ENCODE measurements at places on chromosomes 12 and 14.

- no peak for DNase-seq
Measured at GRCh38 chr14:53147208-53147607, 5.9 kb downstream of the DDHD1 start.

GRCh38 chr14:72597252-72598233 lies 296.4 kb downstream of the DPF3 start:
- no peak for DNase-seq

- no peak for DNase-seq
Measured at GRCh38 chr14:58966997-58967396, 221.5 kb upstream of the DAAM1 start.

DNA sequence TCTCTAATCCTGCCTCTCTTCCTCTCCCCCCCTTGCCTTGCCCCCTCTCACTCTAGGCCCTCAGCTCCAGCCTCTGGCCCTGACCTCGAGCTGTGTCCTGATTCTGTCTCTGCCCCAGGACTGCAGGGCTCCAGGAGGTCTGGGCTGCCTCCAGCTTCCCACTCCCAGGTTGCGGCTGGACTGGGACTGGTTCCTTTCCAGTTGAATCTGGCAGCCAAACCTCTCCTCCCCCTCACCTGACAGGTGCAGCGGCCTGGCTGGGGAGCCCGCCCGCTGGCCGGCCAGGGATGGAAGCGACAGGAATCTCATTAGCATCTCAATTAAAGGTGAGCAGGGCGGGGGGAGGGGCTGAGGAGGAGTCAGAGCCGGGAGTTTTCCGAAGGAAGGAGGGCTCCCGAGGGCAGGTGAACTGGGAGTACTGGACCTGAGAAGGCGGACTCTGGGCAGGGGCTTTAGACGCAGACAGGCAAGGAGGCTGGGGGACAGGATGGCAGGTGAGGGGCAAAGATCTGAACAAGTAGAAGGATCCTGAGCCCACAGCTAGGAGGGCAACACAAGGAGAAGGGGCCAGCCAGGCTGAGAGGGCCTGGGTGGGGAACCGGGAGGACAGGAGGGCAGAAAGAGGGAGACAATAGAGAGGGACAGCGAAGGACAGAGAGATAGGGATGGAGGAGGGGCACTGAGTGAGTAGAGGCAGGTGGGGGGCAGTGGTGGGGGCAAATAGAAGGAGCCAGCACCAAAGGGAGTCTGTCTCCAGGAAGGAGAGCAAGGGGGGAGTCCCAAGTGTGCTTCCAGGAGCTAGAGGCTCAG lies at the start of gene SCNN1A:
Gene SCNN1A (minus strand): TSS at position 295 of the 810 bp plus-strand sequence. CDS start 780 bp downstream, outside the sequence.
- no peak for DNase-seq

- no peak for DNase-seq
Measured at GRCh38 chr14:93346926-93347721, at the start of gene COX8C. Gene COX8C (plus strand): TSS chr14:93347182. CDS start chr14:93347269, 87 bp downstream.

DNA sequence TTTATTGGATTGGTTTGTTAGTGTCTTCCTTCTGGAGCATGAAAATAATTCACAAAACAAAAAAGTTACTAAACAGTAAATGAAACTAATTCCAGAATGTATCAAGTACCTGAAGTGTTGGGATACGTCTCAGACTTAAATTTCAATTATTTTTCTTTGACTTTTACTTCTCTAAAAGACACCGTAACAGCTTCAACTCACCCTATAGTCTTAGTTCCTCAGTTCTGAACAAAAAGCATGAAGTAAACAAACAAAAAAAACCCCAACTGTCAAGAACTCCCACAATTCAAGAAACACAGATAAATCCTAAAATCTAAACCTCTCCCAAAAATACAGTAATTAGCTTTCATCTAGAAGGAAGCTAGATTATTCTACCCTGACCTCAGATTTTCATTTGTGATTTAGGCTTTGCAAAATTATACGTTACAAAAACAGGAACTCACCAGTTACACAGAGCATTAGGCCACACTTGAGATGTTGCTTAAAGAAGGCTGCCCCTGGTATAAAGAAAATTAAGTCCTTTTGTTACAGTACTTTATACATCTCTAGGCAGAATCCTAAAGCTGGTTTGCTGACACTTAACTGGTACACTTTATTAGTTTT lies 10.2 kb downstream of the HEATR5A start:
- no peak for DNase-seq

DNA sequence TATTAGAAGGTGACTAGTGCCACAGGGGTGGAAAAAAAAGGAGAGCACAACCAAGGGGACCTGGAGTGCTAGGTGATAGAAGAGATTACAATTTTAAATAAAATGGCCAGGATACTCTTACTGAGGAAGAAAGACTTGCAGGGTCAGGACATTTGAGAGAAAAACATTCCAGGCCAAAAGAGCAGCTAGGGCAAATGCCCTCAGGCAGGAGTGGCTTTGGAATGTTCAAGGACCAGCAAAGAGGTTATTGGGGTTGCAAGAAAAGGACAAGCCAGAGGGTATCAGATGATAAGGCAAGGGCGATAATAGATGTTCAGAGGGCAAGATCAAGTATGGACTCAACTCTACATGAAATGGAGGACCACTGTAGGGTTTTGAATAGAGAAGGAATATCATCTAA lies 146.4 kb downstream of the KIF21A start:
- DNase-seq, result no peak

DNA sequence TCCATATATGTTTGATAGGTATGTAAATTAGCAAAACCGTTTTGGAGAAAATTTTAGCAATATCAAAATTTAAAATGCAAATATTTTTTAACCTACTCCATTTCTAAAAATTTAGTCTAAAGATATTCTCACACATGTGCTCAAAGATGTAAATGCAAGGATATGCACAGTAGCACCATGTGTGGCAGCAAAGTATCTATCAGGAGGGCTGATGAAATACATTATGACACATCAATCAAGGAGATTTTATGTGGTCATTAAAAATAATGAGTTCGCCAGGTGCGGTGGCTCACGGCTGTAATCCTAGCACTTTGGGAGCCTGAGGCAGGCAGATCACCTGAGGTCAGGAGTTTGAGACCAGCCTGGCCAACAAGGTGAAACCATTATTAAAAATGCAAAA lies 8.0 kb upstream of the C1R start:
- no peak for DNase-seq

DNA sequence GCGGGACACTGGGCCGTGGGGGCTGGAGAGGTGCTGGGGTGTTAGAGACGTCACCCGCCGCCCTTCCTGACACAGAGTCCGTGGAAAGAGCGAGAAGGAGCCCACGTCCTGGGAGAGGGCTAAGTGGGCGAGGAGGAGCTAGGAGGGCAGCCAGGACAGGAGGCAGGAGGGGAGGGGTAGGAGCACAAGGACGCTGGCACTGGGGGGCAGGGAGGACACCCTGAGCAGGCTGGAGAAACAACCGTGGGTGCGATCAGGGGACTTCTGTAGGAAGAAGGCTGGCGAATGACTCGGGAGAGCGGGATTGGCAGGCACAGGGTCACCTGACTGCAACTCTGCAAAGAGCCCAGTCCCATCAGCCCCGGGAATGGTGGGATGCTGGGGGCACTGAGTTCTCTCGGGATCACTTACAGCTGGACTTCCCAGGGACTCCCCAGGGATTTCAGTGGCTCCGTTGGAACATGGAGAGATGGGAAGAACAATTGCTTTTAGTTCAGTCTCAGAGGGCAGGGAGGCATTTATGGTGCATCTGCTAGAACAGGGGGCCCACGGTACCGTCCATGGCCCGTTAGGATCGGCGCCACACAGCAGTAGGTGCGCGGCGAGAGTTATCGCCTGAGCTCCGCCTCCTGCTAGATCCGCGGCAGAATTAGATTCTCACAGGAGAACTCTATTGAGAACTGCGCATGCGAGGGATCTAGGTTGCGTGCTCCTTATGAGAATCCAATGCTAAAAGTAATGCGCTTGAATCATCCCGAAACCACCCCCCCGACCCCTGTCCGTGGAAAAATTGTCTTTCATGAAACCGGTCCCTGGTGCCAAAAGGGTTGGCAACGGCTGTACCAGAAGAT lies 24.3 kb downstream of the UBR7 start:
- no peak for DNase-seq

DNA sequence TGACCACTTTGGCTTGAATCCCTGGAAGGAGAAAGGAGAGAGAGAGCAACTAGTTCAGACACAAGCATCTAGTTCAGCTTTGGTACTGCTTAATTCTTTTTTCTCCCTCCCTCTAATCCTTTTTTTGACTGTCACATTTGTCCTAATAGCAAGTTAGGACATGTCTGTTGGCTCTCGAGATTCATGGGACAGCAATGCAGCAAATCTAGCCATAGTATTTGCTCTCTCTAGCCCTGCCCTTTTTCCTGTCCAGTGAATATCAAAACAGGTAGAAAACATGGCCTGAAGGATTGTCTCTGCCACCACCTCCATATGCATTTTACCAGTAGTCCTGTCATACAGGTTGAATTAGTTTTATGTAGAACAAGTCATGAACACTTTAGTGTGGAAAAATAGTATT lies 116.4 kb downstream of the PTPRB start:
- DNase-seq, result no peak

- DNase-seq, result no peak
Measured at GRCh38 chr12:87861791-87862190, 167.4 kb downstream of the C12orf50 start.

- DNase-seq, result no peak
Measured at GRCh38 chr12:106147956-106148355, 9.2 kb upstream of the NUAK1 start.

GRCh38 chr12:121467638-121468498 lies 68.0 kb downstream of the RNF34 start:
- DNase-seq, result no peak

DNA sequence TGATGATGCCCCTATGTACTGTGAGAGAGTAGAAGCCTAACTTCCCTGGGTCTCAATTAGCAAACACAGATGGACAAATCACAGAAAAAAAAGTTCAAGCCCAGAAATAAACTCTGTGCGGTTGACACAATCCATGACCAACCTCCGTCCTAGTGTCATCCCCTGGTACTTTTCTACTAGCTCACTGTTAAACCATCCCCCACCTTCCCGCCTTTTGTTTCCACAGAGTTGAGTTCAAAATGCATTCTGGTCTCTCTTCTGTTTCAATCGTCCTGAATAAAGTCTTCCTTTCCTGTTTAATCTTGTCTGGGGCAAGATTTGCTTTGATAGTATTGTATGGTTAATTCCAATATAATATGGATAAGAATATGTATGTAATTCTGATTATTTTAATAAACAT lies 199.9 kb downstream of the SLC6A15 start:
- DNase-seq, result no peak

GRCh38 chr12:105733579-105733978 lies 403.1 kb downstream of the C12orf75 start:
- no peak for DNase-seq

- no peak for DNase-seq
Measured at GRCh38 chr14:93322929-93323599, 9.8 kb downstream of the BTBD7 start.

DNA sequence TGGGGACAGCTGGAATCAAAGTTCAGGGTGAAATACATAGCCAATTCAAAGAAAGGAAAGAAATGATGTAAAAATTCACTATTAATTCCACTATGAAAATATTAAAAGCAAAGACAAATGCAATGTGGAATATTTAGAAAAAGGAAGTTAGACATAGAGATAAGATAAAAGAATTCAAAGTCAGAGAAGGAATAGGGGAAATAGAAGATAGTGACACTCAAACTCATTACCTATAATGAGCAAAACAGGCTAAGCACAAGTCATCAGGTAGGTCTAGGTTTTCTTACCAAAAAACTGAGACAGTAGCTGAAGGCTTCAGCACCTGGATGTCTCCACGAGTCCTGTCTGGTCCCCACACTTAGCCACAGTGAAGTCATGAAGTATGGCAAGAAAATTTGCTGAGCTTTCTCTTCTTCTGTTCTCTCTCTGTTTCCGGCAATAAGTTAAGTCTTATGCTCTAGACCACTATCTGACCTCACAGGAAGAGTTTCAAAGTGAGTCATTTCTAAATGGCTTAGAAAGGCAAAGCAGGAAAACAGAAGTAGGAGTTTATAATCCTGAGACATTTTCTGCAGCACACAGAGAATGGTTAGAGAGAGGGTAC lies at the start of gene C3AR1:
Gene C3AR1 (minus strand): TSS at position 369 of the 604 bp plus-strand sequence. CDS start 6,174 bp downstream, outside the sequence.
- no peak for DNase-seq

DNA sequence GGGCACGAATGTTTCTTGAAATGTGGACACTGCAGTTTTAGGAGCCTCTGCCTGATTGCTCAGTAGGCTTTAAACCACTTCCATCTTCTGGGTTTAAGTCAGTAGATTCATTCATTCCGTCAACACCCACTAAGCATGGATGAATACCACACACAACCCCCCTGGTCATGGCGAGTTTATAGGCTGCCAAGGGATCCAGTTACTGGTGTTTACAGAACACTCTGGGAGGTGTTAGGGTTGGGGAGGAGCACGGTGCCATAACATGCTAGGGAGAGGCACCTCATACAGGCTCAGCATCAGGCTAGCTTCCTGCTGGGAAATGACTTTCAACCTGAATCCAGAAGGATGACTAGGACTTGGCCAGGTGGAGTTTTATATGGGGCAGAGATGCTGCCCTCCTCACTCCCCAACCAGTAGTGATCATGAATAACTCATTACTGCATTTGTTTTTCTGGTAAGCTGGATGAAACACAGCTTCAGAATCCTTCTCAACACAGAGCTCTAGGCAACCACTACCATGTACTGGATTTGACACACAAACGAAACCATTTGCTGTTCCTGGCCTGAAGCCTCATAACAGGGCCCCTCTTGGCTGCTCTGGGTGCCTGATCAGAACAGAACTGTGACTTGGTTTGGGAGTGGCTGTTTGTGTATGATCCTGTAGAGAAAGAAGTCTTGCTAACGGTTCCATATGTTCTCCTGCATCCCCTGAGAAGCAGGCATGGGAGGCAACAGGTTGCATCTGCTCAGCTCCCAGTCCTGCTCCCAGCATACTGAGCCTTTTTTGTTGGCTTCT lies 47.9 kb downstream of the FBXW8 start:
- DNase-seq, result no peak

GRCh38 chr14:73239393-73240241 lies 2.3 kb downstream of the PAPLN start:
- no peak for DNase-seq

DNA sequence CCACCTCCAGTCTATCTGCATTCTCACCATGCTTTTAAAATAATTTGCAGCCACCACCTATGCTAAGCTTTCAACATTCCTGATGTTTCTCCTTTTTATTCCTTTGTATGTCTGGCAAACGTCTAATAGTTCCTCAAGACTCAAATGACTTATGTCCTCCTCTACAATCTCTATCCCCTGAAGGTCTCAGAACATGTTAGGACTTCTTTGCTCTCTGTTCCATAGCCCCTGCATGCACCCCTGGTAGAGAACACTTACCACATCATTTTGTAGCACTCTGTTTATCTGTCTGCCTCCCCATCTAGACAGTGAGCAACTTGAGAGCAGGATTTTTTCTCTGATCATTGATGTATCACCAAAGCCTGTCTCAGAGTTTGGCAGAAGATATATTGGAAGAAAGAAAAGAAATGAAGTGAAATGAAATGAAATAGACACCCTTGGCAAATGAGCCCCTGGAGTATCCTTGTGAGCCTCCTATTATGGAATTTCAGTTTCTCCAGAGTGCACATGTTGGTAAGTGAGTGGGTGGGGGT lies 1231.2 kb upstream of the FLRT2 start:
- DNase-seq, result no peak
